ENCODE measurements at places on chromosomes 11 and 22.

DNA sequence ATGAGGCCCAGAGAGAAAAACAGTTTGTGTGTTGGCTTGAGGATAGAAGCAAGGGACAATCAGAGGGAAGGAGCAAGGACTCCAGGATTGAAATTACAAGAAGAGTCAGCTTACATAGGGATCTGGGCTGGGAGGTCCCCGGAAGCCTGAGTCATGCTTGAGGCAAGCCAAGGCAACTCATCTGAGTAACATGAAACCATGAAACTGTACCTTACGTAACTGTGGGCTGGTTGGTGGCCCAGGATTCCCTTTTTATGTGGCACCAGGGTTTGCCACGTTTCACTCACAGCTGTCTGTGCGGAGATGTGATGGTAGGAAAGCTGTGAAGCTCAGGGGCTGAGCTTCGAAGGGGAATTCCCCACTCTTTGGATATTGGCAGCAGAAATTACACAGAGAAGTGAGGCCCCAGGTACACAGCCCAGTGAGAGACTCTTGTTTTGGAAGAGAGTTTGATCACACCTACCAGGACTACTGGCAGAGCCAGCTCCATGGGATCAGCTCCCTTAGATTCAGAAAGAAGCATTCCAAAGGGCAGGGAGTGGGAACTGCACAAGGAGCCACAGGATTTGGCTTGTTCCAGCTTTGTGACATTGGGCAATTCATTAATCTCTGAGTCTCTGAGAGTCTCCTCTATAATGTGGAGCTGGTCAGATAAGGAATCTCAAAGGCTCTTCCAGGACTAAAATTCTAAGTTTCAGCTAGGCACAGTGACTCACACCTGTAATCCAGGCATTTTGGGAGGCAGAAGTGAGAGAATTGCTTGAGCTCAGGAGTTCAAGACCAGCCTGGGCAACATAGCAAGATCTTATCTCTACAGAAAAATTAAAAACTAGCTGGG, 7.8 kb downstream of the SLC5A1 start:
- peak; percentile 76 for DNase-seq

GRCh38 chr11:93234602-93235207, 36.9 kb upstream of the SLC36A4 start:
- DNase-seq = peak; percentile 66

- DNase-seq = no peak
Observed at GRCh38 chr22:39177456-39177775, 24.9 kb upstream of the CBX7 start.

- DNase-seq = peak; percentile 17
Observed at GRCh38 chr22:36961626-36962025, 48.2 kb downstream of the CSF2RB start.

Data from fibroblast of skin of right biceps (primary cell).